ENCODE measurements at places on chromosomes 7 and 10.

DNA sequence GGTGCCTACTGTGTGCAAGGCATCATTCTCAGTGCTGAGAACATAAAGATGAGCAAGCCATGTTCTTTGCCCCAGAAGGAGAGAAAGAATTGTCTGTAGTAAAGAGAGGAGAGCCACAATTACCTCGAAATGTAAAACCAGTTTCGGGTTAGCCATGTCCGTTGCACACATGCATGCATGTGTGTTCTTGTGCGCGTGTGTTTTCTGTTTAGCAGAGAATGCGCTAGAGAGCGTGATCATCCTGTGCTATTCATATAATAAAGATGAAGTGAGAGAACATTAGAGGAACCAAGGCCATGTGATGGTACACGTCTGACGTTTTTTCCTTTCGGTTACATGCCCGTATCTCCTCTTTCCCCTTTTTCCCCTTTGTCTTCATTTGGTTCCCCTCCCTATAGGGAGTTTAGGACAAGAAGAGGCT, 158.2 kb downstream of the CELF2 start:
- DNase-seq, result peak; percentile 88

DNA sequence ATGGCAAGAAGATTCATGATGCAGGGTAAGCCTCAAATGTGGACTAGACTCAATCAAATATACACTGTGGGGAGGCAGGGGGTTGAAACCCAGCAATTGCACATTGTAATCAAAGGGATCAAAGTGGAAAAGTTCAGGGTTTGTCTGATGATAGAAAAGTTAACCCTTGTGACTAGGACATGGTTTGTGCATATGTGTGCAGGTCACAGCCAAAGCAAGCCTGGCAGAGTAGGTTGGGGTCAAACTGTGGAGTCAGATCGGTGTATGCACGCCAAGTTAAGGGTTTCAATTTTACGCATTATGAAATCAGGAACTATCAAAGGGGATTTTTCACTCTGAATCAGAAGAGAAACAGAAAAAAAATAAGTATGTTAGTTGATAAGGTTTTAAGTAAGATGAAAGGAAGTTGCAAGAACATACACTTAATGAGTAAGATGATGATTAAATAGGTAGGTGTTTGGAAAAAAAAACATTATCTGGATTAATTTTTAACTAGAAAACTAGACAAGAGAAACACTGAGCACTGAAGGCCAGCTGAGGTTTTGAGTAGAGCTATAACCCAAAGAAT, 188.3 kb downstream of the DGKB start:
- DNase-seq, result no peak

- DNase-seq, result no peak
Observed at GRCh38 chr7:159083001-159083697, 61.5 kb downstream of the VIPR2 start.

GRCh38 chr7:75039709-75040108, 33.9 kb downstream of the RCC1L start:
- DNase-seq, result no peak

- DNase-seq, result no peak
Observed at GRCh38 chr7:55179931-55180682, 161.3 kb downstream of the EGFR start.

GRCh38 chr10:78337646-78338391, 304.2 kb downstream of the RPS24 start:
- no peak for DNase-seq

DNA sequence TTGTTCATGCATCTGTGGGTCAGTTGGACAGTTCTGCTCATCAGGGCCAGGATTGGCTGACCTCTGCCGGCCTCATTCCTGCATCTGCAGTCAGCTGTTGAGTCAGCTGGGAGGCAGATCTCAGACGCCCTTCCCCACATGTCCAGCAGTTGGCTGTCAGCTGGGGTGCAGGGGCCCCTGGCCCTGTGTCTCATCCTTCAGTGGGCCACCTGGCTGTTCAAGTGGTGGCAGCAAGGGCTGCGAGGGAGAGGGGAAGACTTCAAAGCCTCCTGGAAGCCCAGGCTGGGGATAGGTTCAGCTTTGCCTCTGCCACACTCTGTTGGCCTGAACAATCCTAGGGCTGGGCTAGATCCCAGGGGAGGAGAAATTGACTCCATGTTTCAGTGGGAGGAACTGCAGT, 33.2 kb downstream of the TACR2 start:
- DNase-seq, result no peak

GRCh38 chr7:51019191-51019844, 236.6 kb upstream of the GRB10 start:
- DNase-seq, result no peak

- DNase-seq, result no peak
Observed at GRCh38 chr7:91235211-91235832, 28.9 kb upstream of the FZD1 start.

- DNase-seq, result no peak
Observed at GRCh38 chr10:86681722-86682386, 13.5 kb downstream of the LDB3 start.

GRCh38 chr10:98425511-98426352, 10.8 kb upstream of the PYROXD2 start:
- DNase-seq, result peak; percentile 40

GRCh38 chr10:60964257-60965235, 20.6 kb upstream of the RHOBTB1 start:
- DNase-seq, result peak; percentile 31

- no peak for DNase-seq
Observed at GRCh38 chr10:126910798-126911197, 5.6 kb downstream of the DOCK1 start.

DNA sequence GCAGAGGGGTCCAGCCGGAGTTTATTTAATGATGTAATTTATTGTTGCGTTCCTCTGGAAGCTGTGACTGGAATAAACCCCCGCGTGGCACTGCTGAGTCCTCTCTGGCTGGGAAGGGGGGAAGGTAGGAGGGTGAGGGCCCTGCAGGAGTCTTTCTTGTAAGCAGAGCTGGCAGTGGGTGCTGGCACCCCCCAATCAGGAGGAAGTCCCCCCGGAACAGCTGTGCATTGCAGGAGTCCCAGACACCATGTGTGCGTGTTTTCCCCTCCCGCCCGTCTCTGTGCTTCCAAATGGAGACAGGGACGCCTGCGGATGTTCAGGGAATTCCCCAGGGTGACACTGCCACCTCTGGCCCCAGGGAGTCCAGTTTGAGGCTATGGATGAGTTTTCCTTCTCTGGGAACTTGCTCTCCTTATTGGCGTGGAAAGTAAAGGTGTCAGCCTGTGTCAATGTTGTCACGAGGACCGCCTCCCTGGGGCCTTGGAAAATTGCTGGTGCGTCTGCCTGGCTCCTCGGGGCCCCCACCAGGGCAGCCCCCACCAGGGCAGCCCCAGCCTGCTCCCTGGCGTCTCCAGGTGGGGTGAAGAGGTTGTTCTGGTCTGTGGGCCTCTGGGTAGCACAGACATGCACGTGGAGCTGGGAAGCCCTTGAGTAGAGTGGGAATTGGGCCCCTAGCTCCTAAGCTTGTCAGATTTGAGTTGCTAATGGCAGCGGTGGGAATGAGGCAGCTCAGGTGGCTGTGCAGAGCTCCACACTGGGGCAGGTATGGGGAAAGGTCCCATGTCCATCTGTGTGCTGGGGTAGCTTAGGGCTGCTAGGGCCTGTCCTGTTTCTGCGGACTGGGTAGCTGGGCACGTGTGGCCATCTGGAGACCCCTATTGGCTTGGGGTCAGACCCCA, 2.7 kb downstream of the FZD9 start:
- DNase-seq, result no peak

- no peak for DNase-seq
Observed at GRCh38 chr7:96870185-96870584, 135.2 kb upstream of the DLX6 start.

DNA sequence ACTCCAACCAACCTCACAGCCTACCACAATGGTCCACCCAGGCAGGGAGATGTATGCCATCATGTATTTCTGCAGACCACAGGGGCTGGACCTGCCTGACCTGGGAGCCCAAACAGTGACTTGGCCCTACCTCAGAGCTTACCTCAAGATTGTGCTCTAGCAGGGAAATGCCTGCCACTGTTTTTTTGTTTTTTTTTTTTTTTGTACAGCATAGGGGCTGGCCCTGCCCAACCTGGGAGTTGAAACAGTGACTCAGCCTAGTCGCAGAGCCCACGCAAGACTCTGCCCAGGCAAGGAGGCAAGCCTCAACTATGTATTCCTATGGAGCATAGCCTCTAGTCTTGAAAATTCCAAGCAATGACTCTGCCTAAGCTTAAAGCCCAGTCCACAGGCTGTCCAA, 39.3 kb upstream of the CDK6 start:
- no peak for DNase-seq

DNA sequence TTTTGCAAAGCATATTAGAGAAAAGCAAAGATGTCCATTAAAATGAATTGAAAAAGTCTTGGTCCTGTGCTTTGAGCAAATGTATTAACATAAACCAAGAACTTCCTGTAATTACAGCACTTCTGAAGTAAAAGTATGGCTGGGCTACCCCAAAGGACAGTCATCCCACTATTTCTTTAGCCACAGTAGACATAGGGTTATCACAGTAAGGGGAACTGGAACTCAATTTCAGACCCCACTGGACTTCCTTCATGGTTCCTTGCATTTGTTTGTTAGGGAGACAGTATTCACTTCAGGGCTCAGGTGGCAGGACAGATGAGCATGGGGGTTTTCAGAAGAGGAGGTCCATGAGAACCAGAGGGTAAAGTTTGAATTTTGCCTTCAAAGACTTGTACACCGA, 203.1 kb upstream of the PDE1C start:
- no peak for DNase-seq

- DNase-seq, result no peak
Observed at GRCh38 chr10:71248210-71248609, 35.8 kb downstream of the UNC5B start.

DNA sequence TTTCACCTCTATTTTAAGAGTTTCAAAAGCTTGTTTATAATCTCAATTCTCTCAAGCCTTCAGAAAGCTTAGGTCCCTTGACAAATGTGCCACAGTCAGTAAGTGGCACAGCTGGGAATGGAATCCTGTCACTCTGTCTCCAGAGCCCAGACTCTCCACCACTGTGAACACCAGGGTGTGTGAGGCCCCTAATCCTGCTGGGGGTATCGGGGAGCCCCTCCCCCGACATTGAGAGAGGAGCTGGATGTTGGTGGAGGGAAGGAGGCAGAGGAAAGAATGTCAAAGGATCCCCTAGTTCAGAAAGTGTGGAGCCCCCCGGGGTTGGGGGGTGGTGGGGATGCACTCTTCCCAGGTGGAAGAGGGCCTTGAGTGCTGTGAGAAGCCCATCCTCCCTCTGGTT, 133.8 kb upstream of the YAE1 start:
- DNase-seq, result no peak

GRCh38 chr10:127734753-127735152, 2.2 kb upstream of the FOXI2 start:
- DNase-seq, result no peak

- peak; percentile 93 for DNase-seq
Observed at GRCh38 chr10:17075533-17076359, 53.9 kb downstream of the CUBN start.

GRCh38 chr10:43421519-43421918, 12.5 kb upstream of the HNRNPF start:
- no peak for DNase-seq

DNA sequence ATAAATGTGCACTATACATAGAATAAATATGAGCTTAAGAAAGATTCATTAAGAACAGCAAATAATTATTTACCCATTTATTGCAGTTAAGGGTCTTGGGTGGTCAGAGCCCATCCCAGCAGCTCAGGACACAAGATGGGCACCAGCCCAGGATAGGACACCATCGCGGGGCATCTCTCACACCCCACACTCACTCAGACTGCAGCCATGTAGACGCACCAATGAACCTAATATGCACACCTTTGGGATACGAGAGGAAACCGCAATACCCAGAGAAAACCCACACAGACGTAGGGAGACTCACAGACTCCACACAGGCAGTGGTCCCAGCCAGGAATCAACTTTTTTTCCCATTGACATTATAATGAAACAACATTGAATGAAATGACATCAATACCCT, 36.0 kb downstream of the CARD11 start:
- no peak for DNase-seq

DNA sequence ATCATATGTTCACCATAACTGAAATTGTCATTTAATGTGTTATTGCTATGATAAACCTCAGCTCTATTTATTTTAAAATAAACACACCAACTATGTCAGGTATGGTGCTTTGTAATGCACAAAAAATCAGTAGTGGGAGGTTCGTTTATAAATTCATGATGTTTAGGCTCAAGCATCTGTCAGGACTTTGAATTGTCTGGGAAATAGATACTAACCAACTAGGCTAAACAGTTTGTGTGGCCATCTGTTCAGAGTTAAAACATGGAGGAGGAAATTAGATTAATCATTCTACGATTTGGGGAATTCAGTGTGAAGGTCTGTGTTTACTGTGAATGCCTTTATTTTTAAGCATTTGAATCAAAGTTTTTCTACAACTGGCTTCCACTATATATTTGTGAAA, 212.6 kb upstream of the FZD8 start:
- no peak for DNase-seq

- peak; percentile 52 for DNase-seq
Observed at GRCh38 chr10:1048349-1048731, 579 bp downstream of the IDI1 start.

GRCh38 chr7:93429563-93429962, 145.0 kb downstream of the CALCR start:
- DNase-seq, result no peak

GRCh38 chr10:23525406-23525805, 86.5 kb downstream of the OTUD1 start:
- DNase-seq, result no peak

DNA sequence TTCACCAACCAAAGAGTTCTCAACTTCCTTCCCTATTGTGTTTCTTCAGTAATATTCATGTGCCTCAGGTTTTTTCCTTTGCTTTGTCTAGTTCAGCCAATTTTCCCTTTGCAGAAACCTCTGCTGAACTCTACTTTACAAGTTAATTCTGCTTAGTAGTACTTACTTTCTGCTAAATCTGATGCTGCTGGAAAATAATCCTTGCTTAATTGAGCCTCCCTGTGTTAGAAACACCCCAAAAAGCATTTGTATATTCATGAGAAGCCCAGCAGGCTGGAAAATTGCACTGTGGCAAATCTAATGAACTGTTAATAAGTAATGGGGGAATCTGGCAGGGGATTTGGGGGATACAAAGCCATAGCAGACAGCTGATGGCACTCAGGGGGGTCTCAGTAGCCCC, 78.5 kb downstream of the CDCA7L start:
- no peak for DNase-seq

DNA sequence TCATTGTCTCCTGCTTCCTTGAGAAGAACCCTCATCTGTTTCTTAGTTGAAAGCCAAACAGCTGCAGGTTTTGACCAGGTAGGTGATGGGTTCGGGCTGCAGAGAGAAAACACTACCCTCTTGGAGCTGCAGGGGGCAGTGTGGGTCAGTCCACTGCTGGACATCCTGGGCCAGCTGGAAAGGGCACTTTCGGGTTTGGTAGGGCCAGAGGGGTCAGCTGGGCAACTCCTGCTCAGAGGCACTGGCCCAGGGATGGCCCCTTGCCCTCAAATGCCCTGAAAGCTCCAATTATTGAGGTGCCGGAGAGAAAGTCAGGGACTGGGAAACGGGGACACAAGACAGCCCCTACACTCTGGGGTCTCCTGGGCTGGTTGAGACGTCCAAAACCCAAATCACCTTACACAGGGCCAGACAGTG, 90.7 kb downstream of the MKI67 start:
- DNase-seq, result peak; percentile 69

- no peak for DNase-seq
Observed at GRCh38 chr10:30057894-30058556, 1.4 kb downstream of the JCAD start.

- DNase-seq, result no peak
Observed at GRCh38 chr7:95766657-95767056, 5.7 kb upstream of the DYNC1I1 start.

GRCh38 chr10:129184196-129184595, 282.8 kb upstream of the MGMT start:
- no peak for DNase-seq
